DMS 273 treated with DMSO at 0.1 percent for 48 hours (cell line): ENCODE measurements at places on chromosomes 13 and 19.

GRCh38 chr13:80533175-80533574, 192.2 kb upstream of the SPRY2 start:
- no peak for DNase-seq

DNA sequence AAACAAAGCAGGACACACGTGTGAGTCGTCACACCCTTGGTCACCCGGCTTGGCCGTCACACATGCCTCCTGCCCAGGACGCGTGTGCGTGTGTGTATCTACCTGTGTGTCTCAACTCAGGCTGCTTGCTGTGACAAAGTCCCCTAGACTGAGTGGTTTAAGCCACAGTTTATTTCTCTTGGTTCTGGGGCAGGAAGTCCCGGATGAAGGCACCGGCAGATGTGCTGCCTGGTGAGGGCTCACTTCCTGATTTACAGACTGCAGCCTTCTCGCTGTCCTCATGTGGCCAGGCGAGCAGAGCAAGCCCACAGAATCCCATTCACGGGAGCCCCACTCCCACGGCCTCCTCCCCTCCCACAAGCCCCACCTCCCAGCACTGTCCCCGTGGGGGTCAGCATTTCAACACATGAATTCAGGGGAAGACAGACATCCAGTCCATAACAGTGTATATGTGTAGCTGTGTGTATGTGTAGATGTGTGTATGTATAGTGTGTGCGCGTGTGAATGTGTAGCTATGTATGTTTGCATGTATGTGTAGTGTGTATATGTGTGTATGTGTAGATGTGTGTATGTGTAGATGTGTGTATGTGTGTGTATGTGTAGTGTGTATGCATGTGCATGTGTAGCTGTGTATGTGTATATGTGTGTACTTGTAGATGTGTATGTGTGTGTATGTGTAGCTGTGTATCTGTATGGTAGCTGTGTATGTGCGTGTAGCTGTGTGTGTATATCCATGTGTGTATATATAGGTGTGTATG, 51.5 kb downstream of the MCF2L start:
- no peak for DNase-seq

GRCh38 chr19:46925548-46925950, 64.8 kb downstream of the ARHGAP35 start:
- DNase-seq: no peak

DNA sequence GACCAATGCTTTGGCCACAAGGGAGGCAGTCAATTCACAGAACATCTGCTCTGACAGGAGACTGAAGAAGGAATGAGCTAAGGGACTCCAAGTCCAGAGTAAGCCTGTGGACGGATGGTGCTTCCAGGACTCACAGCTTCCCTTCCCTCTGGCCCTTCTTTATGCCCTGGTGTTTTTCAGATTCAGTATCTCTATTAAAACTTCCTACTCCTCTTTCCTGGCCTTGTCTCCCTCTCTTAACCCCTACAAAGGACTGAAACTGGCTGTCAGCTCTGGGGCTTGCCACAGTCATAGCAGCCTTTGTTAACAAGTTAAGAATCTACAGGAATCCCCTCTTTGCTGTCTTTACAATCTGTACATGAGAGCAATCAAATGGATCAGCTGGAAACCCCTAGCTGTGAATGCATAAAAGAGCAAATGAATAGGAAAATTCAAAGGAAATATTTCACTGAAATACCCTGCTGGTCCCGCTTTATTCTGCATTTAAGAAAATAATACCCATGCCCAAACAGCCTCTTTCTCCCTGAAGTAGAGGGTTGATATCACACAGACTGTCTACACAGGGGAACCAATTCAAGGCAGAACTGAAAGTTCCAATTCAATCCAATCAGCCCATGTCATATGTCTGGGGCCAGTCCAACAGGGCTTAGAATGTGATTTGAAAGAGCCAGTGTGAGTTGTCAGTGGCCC, 192.3 kb downstream of the MZT1 start:
- DNase-seq: no peak

- DNase-seq: no peak
These were observed 43.4 kb upstream of the PDCD5 start for GRCh38 chr19:32537580-32537979.

DNA sequence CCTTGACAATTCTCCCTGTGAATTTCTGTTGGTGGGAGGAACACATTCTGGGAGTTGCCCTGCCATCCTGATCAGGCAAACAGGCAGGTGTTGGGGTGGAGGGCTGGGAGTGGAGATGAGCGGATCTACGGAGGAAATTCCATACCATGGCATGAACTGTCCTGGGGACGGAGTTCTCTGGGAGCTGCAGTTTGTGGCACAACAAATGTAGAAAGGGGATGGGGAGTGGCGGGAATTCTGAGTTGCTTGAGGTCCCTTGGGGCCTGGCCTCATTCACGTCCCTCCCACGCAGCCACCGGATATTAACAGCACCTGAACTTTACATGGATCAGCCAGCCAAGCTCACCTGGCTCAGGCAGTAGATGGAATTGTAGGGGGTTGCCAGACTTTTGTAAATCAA, 70.0 kb downstream of the CHST8 start:
- DNase-seq: no peak

DNA sequence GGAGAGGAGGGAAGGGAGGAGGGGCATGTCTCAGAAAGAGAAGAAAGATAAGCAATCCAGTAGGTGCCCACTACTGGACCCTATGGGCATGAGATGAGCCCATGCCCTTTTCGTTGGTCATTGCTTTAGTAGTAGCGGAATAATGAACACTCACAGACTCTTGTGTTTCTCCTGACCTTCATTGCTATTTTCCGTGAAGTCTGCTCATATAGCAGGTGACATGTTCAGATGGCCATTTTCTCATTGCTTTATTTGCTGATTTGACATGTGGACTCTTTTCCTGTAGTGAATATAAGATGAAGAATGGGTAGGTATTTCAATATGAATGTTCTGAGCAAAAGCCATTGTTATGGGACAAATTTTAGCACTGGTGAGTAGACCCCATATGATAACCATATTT, 16.4 kb downstream of the WDFY2 start:
- no peak for DNase-seq

GRCh38 chr13:112510002-112510780, 77.8 kb downstream of the TUBGCP3 start:
- DNase-seq: no peak

- no peak for DNase-seq
These were observed 11.0 kb upstream of the JUND start for GRCh38 chr19:18292462-18292809.
